SW 1271 (cell line): ENCODE measurements at places on chromosomes 16 and 17.

DNA sequence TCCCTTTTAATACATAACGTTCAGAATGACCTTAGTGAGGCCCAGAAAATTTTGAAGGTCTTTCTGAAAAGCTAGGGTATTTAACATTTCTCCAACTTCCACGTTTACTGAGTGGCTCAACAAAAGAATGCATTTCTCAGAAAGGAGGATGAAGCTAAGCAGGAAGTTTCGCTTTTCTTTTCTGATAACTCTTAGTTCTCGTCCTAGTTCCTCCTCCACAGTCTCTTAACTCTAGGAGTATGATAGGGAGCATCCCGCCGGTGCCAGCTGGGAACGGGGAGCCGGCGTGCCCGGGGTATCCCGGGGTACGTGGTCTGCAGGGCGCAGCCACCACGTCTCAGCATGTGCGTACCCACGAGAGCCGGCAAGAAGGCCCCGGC is 363 bp downstream of the KARS1 start:
- DNase-seq: no peak

DNA sequence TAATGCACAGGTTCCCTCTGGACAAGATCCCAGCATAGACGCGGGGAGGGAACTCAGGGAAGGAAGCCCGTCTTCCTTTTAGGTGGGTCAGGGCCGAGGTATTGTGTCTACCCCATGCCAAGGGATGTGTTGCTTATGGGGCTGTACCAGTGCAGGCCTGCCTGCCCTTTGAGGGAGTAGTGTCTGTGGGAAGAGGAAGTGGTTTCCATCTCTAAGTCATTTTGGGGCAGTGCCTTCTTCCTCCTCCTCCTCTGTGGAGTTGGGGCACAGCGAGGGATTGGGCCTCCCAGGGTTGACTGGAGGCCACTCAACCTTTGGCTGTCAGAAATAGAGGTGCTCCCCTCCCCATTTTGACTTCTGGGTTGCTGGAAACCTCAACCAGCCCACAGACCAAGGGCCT is 26.5 kb downstream of the GJD3 start:
- no peak for DNase-seq

- no peak for DNase-seq
Observed at GRCh38 chr17:69878661-69879060, 196.4 kb upstream of the KCNJ16 start.

DNA sequence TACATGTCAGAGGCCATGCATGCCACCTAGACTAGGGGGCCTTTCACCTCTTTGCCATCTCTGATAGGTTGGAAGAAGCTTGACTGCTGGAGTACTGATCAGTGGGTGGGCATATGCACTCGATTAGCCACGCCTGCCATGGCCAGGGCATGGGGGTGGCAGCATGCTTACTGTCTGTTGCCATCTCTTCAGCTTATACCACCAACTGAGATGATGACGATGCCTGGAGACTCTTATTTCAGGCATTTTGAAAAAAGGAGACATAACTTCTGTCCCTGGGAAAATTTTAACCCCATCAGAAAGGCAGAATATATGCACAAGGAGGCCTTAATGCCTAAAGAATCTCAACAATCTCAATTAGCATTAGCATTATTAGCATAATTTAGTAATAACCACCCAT is 60.8 kb downstream of the MSI2 start:
- no peak for DNase-seq

- no peak for DNase-seq
Observed at GRCh38 chr17:67379251-67379630, 2.2 kb downstream of the PITPNC1 start.
